Erythroblast (primary cell): ENCODE measurements at places on chromosomes 11 and 22.
A peak's percentile ranks its signal among the peaks of the same experiment; 100 is the strongest.

GRCh38 chr11:125272092-125272491, 107.5 kb downstream of the PKNOX2 start:
- DNase-seq, result no peak

DNA sequence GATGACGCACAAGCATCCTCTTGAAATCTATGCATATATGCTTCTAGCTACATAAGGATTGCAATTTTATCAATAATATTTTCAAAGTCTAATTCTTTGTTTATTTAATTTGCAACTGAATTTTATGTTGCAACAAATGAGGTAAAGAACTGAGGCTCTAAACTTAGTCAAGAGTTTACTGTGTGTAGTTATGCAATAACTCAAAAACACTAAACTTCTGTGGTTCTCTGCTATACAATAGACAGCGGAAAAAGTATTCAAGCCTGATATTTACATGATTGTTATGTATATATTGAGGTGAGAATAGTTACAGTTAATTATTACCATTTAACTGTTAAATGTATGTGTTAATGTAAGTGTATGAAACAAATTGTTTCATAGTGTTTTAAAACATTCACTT, 32.9 kb downstream of the MSANTD4 start:
- no peak for DNase-seq

- DNase-seq, result no peak
These were observed 351.8 kb downstream of the CASP12 start for GRCh38 chr11:104546501-104546900.

- DNase-seq, result peak; percentile 25
These were observed 223.5 kb upstream of the BLID start for GRCh38 chr11:122339436-122340060.

DNA sequence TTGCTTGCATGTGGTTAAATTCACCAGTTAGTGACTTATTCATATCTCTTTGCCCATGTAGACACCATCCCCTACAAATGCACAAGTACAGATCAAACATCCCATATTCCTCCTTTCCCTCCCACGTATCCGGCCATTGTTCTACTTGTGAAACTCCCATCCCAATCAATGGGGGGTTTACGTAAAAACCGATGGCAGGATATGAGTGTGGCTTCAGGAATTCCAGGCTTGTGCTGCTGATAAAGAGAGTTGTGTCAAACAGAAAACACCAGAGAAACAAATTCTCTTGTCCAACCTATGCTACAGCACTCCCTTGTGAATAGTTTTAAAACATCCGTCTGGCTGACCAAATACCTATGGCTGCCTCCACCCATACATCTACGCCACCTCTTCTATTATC, 15.5 kb downstream of the FLI1 start:
- DNase-seq, result no peak

DNA sequence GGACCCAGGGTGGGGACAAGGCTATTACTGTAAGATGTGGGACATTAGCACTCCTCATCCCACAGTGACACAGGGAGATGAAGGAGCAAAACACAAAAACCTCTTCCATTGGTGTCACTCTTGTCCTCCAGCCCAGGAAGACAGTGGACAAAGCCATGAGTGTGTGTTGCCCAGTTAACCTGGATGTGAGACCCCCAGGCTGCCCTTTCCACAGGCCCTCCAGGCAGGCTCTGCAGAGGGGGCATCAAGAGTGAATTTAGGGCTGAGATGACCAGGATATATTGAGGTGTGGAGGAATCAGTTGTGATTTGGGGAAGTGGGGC, 111.3 kb downstream of the GGTLC2 start:
- DNase-seq, result no peak

GRCh38 chr11:27694992-27695391, 5.3 kb downstream of the BDNF start:
- DNase-seq, result no peak

DNA sequence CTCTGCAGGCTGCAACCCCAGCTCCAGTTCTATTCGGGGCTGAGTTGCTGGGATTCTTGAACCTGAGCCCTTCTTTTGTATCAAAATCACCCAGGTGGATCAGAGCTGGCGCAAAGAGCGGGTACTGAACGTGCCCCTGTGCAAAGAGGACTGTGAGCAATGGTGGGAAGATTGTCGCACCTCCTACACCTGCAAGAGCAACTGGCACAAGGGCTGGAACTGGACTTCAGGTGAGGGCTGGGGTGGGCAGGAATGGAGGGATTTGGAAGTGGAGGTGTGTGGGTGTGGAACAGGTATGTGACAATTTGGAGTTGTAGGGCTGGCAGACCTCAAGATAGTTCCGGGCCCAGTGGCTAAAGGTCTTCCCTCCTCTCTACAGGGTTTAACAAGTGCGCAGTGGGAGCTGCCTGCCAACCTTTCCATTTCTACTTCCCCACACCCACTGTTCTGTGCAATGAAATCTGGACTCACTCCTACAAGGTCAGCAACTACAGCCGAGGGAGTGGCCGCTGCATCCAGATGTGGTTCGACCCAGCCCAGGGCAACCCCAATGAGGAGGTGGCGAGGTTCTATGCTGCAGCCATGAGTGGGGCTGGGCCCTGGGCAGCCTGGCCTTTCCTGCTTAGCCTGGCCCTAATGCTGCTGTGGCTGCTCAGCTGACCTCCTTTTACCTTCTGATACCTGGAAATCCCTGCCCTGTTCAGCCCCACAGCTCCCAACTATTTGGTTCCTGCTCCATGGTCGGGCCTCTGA, 3.8 kb downstream of the FOLR1 start:
- DNase-seq, result no peak

- no peak for DNase-seq
These were observed 233.8 kb upstream of the UBASH3B start for GRCh38 chr11:122421702-122422101.

DNA sequence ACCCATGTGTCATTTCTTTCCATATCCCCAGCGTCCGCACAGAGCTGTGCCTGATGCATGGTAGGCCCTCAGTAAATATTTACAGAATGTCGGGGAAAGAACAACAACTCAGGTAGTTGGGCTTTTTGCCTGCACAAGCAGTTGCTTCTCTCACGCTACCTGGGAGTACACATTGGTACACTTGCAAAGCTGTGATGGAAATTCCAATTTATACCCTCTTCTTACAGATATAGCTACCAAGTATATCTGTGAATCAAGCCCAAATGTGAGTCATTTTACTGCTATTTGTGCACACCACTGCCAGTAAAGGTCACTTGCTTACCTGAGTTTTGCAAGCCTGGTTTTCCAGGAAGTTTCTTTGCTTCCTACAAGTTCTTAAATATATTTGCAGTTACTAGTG, 333.0 kb upstream of the NARS2 start:
- DNase-seq, result no peak

DNA sequence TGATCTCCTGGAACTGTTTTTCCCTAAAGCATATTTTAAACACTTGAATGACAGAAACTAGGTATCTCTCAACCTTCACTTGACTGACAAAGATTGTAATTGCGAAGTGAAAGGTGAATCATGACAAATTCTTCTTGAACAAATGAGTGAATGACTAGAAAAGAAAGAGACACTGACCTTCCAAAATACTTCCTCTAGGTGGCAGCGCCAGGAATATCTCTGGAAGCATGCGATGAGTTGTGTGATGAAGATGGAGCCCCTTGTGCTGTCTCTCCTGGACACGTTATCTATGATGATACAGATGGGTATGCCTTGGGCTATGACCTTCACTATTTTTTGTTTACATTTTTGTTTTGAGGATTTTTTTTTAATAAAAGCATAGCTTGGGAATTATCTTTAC, 7.0 kb upstream of the CASP12 start:
- no peak for DNase-seq

DNA sequence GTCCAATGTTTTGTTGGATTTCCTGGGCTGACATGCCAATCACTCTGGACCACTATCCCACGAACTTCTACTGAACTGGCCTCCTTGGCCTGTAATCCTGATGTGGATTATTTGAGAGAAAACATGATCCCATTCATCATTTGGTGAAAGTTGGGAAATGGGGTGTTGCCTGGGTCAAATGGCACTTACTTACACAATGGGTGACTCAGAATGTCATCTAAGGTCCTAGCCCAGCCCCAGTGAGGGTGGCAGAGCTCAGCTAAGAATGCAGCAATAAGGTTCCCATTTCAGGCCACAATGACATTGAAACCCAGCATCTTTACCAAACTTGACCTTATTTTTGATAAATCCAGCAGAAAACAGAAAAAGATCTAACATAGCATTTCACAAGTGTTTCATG, 8.0 kb upstream of the DSCAML1 start:
- no peak for DNase-seq

DNA sequence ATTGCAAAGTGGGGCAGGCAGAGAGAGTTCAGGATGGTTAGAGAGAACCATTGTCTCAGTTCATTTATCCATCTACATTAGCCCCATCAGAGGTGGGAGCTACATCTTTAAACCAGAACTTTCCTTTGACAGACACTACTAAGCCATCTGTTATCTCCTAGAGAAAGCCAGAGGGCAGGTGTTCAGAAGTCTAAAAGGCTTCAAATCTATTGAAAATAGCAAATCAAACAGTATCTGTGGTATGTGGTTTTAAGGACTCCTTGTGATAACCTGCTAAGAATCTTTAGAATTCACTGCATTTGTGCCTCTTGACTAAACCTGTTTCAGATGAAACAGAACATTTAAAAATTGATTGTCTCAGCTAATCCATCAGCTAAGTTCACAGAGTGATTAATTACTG, 43.9 kb upstream of the PARVG start:
- no peak for DNase-seq

GRCh38 chr11:114844896-114845295, 166.6 kb downstream of the NXPE2 start:
- DNase-seq, result no peak

DNA sequence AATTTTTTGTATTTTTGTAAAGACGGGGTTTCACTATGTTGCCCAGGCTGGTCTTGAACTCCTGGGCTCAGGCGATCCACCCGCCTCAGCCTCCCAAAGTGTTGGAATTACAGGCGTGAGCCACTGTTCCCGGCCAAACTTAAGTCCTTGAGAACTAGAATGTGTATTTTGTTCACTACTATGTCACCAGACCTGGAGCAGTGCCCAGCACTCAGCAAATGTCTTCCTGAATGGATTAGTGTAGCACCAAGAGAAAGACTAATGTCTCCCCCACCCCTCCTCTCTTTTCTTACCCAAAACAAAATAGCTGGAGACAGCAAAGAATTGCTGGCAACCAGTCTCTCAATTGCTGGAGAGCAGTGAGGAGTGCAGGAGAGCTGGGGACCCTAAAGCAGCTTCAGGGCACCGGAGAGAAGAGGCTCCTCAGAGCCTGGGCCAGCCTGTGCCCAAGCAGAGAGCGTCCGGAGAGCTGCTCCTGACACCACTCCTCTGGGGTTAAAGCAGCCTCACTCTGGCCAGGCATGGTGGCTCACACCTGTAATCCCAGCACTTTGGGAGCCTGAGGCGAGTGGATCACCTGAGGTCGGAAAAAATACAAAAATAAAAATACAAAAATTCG, 14.9 kb downstream of the SLC25A18 start:
- DNase-seq, result no peak

DNA sequence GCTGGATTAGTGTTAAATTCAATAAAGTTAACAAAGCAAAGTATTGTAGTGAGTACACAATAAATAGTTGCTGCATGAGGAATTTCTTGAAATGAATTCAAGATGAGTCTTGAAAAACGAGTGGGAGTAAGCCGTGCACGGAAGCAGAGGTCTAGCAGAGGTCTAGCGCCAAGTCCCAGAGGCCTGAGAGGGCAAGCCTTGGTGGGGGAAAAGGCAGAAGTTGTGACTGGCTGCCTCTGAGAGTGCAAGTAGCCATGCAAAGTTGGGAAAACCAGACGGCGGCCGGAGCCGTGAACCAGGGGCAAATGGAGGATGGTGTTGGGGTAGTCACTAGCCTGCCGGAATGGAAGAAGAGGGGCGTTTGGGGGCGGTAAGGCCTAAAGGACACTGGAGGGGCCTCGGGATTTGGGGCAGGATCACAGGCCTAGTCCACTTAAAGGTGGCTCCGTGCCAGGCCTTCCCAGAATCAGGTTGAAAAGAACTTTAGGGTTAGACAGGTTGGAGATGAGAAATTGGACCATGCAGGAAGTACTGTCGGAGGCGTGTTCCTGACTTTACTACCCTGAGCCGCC, 379 bp upstream of the SLC3A2 start:
- peak; percentile 70 for DNase-seq

DNA sequence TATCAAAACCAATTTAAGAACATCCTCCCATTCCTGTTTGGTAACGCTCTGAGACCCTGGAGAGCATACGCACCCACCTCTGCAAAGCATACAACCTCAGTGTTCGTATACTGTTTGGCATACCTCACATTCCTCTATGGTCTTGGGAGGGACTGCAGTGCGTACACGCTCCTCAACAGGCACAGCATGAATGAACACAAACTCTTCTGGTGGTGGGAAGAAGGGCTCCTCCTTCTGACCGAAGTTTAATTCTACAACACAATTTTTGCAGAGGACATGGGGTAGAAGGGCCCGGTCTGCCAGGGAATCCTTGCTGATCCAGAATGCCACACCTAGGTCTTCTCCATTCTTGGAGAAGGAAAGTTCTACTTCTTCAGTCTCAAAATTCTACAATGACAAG, 5.3 kb downstream of the HNRNPUL2 start:
- DNase-seq, result peak; percentile 24

DNA sequence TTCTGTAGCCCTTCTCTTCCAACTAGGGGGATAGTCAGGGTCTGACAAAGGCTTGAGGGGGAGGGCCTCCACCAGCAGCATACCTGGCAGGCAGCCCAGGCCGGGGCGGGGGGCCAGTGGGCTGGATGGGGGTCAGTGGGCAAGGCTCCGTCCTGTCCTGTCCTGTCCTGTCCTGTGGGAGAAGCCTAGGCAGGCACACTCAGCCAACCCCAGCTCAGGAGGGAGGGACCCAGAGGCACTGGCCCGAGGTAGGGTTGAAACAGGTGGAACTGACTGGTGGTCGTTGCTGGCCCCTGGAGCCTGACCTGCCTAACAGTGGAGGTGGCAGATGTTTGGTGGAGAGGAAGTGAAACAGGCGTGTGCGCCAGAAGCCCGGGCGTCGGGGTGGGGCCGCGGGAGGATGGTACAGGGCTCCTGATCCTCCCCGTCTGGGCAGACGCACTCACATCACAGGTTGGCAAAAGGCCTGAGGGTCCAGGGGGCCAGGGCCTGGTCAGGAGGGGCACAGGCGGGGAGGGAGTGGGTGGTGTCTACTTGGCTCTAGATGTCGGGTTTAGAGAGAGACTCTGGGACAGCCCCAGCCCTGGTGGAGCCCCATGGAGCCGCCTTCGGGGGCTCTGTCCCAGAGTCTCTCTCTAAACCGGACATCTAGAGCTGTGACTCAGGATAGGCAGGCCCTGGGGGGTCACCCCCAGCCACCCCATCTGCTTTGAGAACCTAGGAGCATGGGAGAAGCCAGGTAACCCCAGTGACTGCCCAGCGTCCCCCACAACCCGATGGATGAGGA, 32.5 kb upstream of the GRAMD4 start:
- no peak for DNase-seq

DNA sequence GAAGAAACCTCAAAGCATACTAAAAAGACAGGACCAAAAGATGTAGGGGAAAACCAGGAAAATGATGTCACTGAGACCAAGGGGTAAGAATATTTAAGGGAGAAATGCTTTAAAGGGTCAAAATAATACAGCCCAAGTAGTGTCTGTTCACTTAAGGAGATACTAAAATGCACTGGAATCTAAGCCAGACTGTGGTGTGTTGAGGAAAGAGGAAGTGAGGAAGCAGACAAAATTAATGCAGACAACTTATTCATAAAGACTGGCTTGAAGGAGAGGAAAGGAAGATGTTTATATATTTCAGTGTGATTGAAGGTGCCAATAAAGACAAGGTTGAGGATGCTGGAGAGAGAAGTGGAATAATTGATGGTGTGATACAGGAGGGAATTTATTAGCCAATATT, 15.7 kb downstream of the ZNF215 start:
- no peak for DNase-seq
